ENCODE measurements at places on chromosomes 13 and 19. TPM values are rescaled to one million over a fixed set of nuclear protein-coding genes. Genes with fewer than 3 reads are reported as not detected.

The RFPL4A gene
- not detected for total RNA-seq

The SOHLH2 gene
- 0.08 TPM for total RNA-seq

The MYO16 gene
- total RNA-seq: 0.08 TPM

DNA sequence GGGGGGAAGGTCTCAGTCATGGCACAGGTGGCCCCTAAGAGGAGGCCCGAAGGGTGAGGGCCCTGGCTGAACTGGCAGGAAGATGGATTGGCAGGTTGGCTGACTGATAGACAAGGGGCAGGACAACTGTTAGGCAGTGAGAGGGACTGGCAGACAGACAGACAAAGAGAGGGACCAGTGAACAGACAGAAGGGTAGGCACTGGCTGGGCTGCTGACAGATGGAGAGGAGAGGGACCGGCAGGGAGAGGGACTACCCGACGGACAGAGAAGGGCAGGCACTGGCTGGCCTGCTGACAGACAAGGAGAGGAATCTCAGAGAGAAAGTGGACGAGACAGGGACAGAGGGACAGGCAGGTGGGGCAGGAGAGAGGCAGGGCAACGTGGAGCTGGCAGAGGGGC lies 31.8 kb upstream of the EHD2 start:
- H3K27ac ChIP-seq: no peak overlapping the region
- H3K36me3 ChIP-seq: no peaks in the 10 kb centered on the region
- no peak for DNase-seq
- H3K27me3 ChIP-seq: no peaks in the 10 kb centered on the region
- no peak overlapping the region for H3K4me3 ChIP-seq

DNA sequence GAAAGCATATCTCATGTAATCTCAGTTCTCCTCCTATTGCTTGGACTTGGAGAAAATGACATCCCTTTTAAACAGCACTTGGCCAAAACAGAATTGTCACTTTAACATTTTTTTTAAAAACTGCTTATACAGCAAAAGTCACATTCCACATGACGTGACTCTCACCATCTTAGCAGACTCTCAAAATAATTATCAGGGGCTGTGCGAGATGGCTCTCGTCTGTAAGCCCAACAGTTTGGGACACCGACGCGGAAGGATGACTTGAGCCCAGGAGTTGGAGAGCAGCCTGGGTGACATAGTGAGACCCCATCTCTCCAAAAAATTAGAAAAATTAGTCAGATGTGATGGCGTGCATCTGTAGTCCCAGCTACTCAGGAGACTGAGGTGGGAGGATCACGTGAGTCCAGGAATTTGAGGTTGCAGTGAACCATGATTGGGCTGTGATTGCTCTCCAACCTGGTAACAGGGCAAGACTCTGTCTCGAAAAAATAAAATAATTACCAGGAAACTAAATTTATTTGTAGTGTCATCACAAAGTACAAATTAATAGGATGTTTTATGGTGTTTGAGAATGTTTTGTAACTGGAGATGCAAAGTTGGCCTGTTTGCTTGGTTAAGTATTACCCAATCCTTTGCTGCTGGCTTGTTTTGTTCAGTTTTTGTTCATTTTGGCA lies 8.8 kb downstream of the SAFB start:
- no peaks in the 10 kb centered on the region for H3K27me3 ChIP-seq
- H3K4me3 ChIP-seq: no peak overlapping the region
- H3K36me3 ChIP-seq: peaks cover 10% of the 10 kb centered on the region

GRCh38 chr19:35872180-35872579 lies 3.8 kb downstream of the APLP1 start:
- H3K27ac ChIP-seq: no peak overlapping the region
- no peak for DNase-seq
- peaks cover 9% of the 10 kb centered on the region for H3K4me1 ChIP-seq
- H3K36me3 ChIP-seq: no peaks in the 10 kb centered on the region

DNA sequence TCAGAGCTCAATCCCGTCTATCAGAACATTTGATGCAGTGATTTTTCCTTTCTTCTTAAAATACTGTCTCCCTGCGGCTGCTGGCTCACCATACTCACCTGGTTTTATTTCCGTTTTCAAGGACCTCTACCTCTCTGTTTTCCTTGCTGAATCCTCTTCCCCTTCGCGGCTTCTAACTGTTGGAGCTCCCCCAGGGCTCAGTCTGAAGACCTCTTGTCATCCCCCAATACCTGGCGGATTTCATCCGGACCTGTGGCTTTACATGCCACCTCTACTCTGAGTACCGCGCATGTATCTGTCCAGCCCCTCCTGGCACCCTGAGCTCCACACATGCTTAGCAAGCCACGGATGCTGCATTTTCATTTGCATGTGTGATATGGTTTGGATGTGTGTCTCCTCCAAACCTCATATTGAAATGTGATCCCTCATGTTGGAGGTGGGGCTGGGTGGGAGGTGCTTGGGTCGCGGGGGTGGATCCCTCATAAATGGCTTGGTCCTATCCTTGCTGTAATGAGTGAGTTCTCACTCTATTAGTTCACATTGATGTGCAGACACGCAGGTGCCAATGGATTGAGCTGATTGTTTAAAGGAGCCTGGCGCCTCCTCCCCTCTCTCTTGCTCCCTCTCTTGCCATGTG lies 106.2 kb upstream of the LSM14A start:
- no peak overlapping the region for H3K4me3 ChIP-seq
- H3K4me1 ChIP-seq: 0 out of 2 replicates have a peak, but pooled peaks cover 3% of the 10 kb centered on the region
- H3K36me3 ChIP-seq: no peaks in the 10 kb centered on the region
- no peak for DNase-seq
- no peaks in the 10 kb centered on the region for H3K27me3 ChIP-seq

GRCh38 chr13:77055158-77055557 lies 28.2 kb upstream of the FBXL3 start:
- H3K4me1 ChIP-seq: no peaks in the 10 kb centered on the region
- no peak overlapping the region for H3K27ac ChIP-seq
- H3K4me3 ChIP-seq: no peak overlapping the region
- H3K27me3 ChIP-seq: no peaks in the 10 kb centered on the region
- DNase-seq: no peak

GRCh38 chr19:35123573-35123972 lies 8.0 kb downstream of the FXYD3 start:
- H3K4me3 ChIP-seq: no peak overlapping the region
- H3K4me1 ChIP-seq: peaks cover 8% of the 10 kb centered on the region
- no peaks in the 10 kb centered on the region for H3K27me3 ChIP-seq
- H3K27ac ChIP-seq: peak overlapping the region; percentile 93
- no peak for DNase-seq

- DNase-seq: no peak
- no peaks in the 10 kb centered on the region for H3K27me3 ChIP-seq
- H3K4me1 ChIP-seq: no peaks in the 10 kb centered on the region
Measured at GRCh38 chr13:88704600-88705275, 1033.6 kb downstream of the SLITRK5 start.

- H3K27me3 ChIP-seq: no peaks in the 10 kb centered on the region
- H3K4me1 ChIP-seq: no peaks in the 10 kb centered on the region
- DNase-seq: no peak
- H3K36me3 ChIP-seq: no peaks in the 10 kb centered on the region
Measured at GRCh38 chr13:95524264-95524901, 28.1 kb upstream of the CLDN10 start.

GRCh38 chr13:26424181-26424580 lies 133.3 kb upstream of the WASF3 start:
- no peaks in the 10 kb centered on the region for H3K36me3 ChIP-seq
- H3K4me3 ChIP-seq: no peak overlapping the region
- no peaks in the 10 kb centered on the region for H3K27me3 ChIP-seq
- DNase-seq: no peak
